ENCODE measurements at places on chromosomes 7 and 10.

DNA sequence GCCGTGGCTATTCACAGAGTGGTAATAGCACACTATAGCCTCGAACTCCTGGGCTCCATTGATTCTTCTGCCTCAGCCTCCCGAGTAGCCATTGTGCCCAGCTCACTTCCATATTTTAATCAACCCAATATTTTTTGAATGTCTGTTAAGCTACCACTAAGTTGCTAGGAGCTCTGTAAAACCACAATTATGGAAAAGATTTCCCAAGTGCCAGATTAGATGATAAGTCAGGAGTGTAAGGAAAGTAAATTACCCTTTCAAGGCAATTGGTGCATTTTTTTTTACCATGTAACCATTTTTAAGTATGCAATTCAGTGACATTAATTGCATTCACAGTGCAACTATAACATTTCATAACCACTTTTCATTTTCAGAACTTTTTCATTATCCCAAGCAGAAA, 87.5 kb upstream of the GATAD1 start:
- no peak for DNase-seq

GRCh38 chr7:130394421-130395195, 14.3 kb downstream of the CPA1 start:
- no peak for DNase-seq

- DNase-seq, result no peak
Observed at GRCh38 chr7:954330-955238, at the start of gene ADAP1. TSS of gene ADAP1 (minus strand) at chr7:954680. CDS start at chr7:954477, 203 bp downstream.

GRCh38 chr7:87451187-87451586, 24.3 kb downstream of the ABCB4 start:
- no peak for DNase-seq

DNA sequence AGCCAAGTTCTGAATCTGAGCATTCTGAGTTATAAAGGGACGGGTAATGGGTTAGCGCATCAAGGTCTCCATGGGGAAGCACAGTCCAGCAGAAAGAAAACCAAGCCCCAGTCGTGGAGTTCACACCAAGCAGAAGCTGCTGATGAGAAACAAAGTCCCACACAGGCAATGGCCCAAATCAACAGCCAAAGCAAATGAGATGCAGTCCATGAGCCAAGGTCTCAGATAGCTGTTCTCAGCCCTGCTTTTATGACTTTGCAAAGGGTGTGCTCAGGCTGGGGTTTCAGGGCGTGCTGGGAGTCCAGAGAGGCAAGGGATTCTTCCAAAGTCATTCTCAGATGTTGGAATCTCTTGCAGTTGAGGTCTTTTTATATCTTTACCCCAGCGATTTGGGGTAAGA, 32.0 kb downstream of the THNSL1 start:
- DNase-seq, result no peak
